HS-5 (cell line): ENCODE measurements at places on chromosomes 1 and 21.

DNA sequence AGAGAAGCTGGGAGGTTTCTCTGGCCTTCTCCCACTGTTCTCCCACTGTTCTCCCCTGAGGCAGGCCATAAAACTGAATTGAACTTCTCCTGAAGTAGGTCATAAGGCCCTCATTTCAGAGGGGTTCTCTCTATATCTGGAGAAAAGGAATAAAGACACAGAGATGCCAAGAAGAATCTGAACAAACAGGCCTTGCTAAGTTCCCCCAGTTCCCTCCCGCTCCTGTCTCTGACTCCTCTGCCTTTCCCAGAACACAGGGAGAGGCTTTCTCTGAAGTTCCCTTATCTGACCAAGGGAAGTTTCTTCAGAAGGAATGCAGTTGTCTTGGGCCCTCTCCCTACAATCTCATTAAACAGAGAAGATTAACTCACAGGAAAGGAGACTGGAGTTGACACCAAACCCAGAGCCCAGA is 83.4 kb downstream of the SLC16A1 start:
- DNase-seq = no peak

DNA sequence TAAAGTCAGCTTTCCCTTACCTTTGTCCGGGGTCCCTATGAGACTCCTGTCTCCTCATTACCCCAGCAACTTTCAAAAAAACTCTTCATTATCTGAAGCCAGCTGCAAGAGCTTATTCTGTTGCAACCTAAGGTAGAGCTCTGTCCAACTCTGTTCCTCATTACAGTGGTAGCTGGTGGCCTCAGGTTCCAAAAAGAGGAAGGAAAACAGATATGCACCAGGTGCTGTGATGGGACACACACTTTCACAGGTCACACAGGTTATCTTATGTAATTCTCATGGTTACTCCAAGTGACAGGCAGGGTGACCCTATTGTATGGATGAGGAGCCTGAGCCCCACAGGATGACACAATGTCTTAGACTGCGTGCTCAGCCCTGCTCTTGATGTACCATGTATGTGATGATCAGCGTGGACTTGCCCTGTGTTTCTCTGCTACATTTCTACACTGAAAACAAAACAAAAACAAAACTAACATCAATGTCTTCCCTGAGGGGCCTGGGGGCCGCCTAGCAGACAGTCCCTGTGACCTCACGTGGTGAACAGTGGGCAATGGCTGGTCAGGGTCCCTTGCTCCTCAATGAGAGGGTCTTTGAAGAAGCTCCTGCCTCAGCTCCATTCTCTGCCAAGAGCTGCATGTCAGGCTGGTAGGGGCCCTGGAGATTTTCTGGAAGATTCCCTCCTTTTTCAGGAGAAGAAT is 9.7 kb upstream of the TENT5C start:
- no peak for DNase-seq

DNA sequence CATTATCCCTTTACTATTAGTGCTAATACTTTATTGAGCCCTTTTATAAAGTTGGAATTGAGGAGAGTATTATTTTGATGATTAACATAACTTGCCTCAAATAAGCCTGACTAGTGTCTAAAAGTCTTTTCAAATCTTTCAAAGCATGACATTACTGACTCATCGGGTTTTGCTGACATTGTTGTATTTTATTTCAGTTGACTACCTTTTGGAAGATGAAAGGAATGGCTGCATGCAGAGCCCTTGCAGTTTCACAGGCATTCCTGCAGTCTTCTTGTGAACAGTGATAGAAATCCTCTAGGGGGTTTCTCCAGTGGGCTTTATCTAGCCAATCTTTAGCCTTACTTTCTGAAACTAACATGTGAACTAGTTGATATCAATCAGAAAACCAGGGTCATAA is 43.0 kb upstream of the TMEM61 start:
- no peak for DNase-seq

DNA sequence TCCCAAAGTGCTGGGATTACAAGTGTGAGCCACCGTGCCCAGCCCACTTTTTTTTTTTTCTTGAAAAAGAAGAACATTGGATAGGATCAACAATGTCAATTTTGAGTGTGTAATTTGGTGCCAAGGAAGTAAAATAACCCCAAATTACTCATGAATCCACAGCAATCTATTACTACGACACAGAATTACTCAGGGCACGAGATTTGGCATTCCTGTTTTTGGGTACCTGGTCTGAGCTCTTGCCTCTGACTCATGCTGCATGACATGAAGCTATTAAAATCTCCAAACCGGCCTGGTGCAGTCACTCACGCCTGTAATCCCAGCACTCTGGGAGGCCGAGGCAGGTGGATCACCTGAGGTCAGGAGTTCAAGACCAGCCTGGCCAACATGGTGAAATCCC is 10.4 kb downstream of the RNF19B start:
- no peak for DNase-seq

GRCh38 chr1:202135221-202135721 is 9.3 kb downstream of the ARL8A start:
- no peak for DNase-seq

DNA sequence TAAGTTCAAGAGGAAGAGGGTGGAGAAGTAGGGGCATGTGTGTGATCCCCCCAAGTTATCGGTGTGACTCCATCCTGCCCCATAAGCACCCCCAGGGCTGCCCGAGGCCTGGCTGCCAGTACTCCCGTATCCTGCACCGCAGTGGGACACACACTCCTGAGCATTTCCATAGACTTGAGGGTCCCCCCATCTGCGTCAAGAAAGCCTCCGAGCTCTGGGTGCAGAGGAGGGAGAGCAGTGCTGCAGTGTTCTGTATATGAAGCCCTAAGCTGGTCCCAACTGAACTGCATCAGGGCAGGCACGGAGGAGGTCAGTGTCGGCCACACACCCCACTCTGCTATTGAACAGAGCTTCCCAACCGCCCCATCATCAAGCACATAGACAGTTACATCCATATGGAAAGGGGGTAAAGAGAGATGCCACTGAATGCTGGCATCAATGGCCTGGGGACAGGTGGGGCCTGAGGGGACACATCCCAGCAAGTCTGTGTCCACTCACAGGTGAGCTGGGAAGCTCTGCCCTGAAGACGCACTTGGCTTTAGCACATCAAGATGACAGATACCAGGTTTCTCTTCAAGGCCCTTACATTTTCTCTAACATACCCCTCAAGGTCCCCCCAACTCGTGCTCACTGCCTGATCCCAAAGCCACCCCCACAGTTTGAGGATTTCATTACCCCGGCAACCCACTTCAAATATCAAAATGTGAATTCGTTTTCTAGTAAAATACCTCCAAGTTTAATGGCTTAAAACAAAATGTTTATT is 64.3 kb downstream of the EVA1C start:
- DNase-seq = no peak

DNA sequence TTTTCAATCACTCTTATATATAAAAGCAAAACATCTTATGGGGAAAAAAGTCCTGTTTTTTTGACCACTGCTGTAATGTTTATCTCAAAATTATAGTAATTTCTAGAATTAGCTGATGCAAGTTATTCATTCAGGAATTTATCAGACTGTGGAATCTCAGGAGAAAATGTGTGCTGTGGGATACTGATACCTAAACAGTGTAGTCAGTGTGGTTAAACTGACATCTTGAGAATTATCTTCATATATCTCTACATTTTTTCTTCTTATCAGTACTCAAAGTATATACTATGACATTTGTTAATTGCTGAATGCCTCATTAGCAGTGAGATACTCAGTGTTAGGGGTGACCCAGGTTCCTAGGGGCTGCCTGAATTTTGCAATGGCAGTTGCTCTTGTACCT is 839.3 kb downstream of the KCNT2 start:
- DNase-seq = no peak

GRCh38 chr1:245205396-245205795 is 50.6 kb downstream of the KIF26B start:
- DNase-seq = no peak

GRCh38 chr1:101365878-101366277 is 129.1 kb downstream of the S1PR1 start:
- DNase-seq = no peak

GRCh38 chr1:166910396-166910994 is 34.4 kb upstream of the TADA1 start:
- DNase-seq = peak; percentile 60

GRCh38 chr21:46144464-46145070 is 10.8 kb downstream of the FTCD start:
- no peak for DNase-seq

DNA sequence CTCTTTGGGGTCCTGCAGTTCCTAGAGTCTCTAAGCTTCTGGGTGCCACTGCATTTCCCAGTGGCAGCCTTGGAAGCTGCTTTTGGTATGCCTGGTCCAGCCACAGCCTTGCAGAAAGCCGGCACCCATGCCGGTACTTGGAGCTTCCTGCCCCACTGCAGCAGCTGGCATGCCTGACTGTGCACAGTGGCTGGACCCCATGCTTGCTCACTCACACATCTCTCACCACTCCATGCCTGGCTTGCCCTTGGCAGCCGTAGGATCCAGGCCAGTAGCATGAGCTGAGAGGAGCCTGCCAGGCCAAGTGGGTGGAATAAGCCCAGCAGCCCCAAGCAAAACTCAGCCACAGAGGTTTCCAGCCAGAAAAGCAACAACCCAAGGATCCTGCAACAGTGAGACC is 20.3 kb upstream of the FNBP1L start:
- DNase-seq = no peak

DNA sequence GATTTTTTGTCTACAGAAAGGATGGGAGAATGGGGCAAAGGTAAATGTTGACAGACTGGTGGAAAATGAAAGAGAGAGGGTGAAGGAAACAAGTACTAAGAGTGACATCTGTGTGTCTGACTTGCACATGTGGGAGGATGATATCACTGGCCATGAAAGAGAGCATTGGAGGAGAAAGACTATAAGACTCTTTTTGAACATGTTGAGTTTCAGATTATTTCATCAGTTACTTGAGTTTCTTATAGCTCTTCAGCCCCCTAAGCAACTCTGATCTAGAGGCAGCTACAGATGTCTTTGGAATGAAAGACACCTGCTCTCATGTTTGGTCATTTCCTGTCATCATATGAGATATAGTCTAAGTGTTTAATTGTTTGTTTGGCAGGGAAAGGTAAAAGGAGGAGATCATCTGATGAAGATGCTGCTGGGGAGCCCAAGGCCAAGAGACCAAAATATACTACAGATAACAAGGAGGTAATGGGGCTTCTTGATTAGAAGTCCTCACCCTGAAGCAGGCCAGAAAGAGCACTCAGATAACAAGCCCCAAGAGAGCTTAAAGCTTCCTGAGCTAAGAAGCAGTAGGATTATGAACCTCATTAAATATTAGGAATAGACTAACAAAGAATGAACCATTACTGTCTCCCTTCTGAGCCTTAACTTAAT is 4.5 kb downstream of the POLR3C start:
- no peak for DNase-seq

- no peak for DNase-seq
Observed at GRCh38 chr21:39546522-39546921, 66.2 kb upstream of the B3GALT5 start.

DNA sequence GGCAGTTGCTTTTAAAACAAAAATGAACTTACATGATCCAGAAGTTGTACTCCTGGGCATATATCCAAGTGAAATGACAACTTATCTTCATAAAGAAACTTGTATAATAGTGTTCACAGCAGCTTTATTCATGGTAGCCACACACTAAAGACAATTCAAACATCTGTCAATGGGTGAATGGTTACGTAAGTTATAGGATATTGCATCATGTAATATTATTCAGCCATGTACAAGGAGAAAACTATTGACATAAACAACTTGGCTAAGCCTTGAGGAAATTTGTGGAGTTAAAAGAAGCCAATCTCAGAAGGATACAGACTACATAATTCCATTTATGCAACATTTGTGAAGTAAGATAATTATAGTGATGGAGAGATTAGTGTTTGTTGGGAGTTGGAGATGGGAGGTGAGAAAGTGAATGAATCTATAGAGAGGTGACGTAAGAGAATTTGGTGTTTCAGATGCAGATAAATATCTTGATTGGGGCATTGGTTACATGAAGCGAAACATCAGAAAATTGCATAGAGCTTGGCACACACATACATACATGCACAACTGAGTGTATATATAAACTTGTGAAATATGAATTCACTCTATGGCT is 49.9 kb upstream of the GRIK1 start:
- DNase-seq = no peak
